ENCODE measurements at places on chromosomes 6 and 20.

DNA sequence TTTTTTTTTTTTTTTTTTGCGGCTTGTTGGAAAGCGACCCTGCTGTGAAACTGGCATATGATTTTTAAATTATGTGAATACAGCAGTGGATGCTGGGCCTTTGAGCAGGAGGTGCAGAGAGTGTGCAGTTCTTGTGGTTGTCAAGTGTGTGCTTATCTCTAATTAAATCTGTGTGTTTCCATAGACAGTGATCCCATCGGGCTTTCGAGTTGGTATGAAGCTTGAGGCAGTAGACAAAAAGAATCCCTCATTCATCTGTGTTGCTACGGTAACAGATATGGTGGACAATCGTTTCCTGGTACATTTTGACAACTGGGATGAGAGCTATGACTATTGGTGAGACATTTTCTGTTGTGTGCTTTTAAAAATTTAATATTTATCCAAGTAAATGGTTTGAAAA is 52.4 kb downstream of the L3MBTL3 start:
- no peak for DNase-seq

DNA sequence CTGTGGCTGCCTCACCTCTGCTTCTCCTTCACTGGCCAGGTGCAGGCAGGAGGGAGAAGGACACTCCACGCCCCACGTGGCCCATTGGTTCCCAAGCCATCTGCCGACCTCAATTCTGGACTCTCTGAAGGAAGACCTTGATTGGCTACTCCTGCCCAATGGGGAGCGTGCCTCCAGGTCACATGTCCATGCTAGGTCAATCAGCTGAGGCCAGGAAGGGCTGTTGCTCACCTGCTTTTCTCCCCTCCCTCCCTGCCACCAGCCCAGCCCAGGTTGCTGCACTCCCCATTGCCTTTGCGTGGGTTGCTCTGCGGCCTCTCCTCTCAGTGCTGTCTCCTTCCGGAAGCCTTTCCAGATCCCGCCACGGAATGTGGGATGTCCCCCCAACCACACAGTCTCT is 21.9 kb upstream of the CDH4 start:
- no peak for DNase-seq

DNA sequence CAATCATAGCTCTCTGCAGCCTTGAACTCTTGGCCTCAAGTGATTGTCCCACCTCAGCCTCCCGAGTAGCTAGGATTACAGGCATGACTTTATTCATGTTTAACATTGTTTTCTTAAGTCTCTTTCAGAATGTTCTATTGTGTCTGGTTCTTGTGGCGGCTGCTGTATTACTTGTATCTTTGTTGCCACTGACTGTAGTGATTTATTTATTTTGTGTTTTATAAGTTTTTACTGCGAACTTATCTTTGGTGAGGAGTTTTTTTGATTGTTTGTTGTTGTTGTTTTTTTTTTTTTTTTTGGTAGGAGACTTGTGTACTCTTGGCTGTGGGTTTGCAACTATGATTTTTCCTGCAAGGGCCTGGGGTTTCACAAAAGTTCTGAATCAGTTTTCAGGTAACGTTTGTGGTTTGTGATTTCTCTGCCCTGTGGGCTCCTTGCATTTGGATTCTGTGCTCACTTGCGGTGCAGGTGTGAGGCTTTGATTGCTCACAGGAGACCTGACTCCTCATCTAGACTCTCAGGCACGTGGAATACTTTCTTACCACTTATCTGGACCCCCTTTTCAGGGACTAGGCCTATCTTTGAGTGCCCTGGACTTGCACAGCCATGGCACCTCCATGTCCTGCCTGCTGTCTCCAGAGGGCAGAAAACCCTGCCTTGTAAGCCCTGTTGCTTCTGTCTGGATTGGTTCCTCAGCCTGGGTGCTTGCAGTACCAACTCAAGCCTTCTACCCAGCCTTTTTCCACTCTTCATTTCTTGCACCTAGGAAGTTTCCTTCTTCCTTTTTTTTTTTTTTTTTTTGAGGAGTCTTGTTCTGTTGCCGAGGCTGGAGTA is 25.2 kb downstream of the KIF25 start:
- DNase-seq, result no peak

- DNase-seq, result no peak
Measured at GRCh38 chr6:41252401-41253169, 24.4 kb downstream of the TREML4 start.

GRCh38 chr20:17810062-17810631 is 110.4 kb downstream of the BANF2 start:
- no peak for DNase-seq

DNA sequence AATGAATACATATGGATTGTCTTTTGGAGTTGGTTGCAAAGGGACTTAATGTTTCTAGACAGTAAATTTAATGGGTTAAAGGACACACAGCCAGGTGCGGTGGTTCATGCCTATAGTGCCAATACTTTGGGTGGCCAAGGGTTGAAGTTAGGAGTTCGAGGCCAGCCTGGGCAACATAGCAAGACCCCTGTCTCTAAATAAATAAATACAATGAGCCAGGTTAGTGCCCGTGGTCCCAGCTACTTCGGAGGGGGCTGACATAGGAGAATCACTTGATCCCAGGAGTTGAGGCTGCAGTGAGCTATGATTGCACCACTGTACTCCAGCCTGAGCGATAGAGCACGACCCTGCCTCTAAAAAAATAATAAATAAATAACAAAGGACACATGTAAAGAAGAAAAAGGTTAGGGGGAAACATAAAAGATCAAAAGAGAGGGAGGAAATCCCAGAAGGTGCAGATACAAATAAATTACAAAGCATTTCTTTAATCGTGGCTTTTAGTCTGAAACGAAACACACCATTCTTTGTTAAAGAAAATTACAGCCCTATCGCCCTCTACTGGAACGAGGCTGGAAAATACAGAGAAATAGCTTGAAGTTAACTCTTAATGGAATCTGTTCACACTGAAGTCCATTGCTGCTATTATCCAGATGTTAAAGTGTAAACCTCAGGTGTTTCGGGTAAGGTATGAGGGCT is 42.6 kb upstream of the SCML4 start:
- no peak for DNase-seq

- no peak for DNase-seq
Measured at GRCh38 chr6:67393356-67393755, 1241.7 kb upstream of the ADGRB3 start.

GRCh38 chr6:147255948-147256674 is 51.9 kb downstream of the STXBP5 start:
- no peak for DNase-seq

GRCh38 chr6:28809947-28810658 is 113.7 kb downstream of the TRIM27 start:
- DNase-seq, result no peak

- DNase-seq, result no peak
Measured at GRCh38 chr6:20186981-20187380, 25.3 kb downstream of the MBOAT1 start.

DNA sequence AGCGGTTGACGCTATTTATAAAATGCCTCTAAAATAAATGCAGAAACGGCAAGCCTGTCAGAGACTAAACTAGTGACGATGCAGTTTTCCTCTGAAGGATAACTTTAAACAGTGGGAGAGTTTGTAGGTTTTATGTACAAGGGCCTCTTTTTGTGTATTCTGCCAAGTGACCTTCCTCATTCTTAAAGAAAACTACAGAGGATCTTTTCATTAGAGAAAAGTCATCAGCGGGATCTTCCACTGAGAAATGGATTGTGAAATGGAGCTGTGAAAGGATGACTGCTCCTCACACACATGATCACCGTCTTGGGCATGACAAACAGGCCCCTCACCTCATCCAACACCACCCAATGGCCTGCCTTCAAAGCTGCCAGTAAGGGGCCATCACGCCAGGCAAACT is 89.0 kb upstream of the LYRM2 start:
- no peak for DNase-seq

DNA sequence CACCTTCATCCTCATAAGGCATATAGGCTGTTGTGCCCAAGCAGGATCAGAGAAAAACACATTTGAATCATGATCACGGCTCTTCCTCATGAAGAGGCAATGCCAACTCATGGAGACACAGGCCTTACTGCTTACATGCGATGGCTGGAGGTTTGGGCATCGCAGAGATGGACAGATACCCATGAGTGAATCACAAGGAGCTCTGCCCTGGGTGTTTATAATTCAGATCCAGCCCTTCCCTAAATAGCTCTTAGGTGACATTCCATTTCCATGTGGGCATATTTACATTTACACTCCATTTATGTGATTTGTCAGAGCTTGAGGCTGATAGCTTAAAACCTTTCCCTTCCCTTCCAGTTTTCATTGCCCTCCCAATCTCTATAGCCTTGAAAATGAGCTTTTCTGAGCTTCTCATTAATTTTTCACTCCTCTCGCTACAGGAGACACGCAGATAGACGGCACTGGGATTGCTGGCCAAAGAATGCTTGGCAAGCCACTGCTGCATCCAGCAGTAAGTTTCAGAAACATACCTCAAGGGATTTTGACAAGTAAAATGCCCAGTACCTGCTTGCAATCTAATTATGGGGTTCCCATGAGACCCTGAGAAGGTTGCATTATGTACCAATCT is 249.1 kb downstream of the TBC1D7 start:
- DNase-seq, result no peak

DNA sequence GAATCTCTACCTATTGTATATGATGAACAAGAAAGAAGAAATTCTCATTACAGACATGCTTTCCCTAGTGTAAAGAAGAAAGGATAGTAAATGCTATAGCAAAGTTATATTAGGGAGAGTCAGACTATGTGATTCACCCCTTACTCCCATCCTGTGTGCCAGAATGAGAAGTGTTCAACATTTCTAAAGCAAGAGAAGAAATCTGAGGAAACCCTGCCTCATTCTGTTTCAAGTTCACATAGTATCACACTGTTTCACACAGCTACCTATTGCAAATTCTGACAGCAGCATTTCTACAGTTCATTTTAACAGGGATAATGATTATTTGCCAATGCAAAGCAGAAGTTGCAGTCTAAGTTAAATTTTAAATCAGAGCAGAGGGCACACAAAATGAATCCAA is 267.2 kb upstream of the TCF21 start:
- no peak for DNase-seq

DNA sequence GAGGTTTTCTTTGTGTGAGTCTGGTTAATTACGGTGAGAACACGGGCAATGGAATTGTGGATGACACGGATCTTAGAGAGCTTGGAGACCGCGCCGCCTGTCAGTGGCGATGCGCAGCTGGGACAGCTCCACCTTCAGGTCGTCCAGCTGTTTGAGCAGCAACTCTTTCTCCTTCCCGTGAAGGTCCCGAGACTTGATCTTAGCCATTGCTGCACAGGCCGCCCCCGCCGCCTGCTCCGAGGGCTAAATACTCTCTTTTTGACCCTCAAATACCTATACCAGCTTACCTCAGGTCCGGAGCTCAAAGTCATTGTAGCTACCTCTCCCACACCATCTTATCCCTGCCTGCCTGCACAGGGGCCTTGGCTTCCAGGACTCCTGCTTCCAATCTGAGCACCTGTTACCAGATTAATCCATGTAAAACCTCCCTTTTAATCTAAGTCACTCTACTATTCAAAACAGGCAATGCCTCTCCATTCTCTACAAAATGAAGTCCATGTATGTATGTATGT is 100.2 kb downstream of the PREP start:
- DNase-seq, result no peak

DNA sequence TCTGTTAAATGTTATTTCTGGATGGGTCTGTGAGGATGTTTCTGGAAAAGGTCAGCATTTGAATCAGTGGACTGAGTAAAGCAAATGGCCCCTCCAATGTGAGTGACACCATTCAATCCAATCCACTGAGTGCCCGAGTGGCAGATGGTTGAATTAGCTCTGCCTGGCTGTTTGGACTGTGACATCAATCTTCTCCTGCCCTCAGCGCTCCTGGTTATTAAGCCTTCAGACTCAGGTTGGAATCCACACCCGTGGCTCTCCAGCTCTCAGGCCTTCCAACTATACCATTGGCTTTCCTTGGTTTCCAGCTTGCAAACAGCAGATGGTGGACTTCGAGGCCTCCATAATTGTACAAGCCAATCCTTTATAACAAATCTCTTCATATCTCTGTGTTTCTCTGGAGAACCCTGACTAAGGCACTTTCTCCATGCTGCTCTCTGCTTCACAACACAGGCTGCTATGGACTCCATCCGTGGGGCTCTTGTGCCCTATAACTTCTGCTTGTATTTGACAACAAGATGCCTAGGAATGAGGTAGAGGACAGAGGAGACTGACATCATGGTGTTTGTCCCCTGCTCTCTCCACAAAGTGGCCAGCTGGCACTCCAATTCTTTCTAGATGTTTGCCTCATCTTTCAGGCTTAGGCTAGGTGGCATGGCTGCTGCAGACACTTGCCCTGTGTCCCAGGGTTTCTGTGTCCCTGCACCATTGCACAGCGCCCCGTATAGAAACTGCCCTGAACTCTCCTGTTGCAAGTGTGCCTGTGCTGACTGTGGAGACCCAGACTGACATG is 4.8 kb upstream of the CSTL1 start:
- DNase-seq, result no peak

DNA sequence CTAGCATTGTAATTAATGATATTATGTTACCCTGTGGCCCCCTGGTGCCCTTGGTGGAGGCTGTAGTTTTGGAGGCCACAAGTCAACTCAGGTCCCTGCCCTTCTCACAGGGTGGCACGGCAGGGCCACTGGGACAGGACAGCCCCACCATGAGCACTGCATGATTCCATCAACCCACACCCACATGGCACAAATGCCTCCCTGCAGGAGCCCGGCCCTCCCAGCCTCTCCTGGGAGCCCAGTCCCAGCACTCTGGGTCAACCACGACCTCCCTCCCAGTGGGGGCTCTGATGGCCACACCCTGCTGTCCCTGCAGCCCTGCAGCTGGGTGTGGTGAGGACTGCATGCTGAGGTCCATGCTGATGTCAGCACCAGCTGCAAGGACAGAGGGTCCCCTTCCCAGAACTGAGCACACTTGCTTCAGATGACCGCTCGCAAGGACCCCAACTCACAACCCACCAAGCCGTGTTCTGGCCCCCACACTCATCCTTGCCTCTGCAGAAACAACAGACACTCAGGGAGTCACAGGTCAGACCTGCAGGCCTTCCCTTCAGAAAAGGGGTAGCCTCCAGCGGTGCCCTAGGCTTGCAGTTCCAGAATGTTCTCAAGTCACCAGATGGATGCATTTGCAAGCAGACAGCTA is 15.7 kb upstream of the CST7 start:
- no peak for DNase-seq

DNA sequence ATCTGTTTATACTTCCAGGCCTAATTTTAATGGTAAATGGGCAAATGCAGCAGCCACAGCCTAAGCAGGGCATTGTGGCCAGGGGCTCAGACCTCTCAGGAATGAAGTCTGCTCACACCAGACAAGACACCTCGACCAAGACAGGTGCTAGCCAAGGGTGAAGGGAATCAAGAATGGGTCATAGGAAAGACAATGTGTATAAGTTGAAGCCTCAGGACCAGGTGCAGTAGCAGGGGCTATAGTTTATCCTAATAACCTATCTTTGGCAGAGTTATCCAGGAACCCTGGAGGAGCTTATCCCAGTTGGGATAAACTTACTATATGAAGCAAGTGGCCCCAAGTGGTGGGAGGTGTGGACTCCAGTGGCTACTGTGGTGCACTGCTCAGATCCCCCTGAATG is 165.0 kb upstream of the TAB2 start:
- no peak for DNase-seq

Measured in stimulated activated CD8-positive, alpha-beta memory T cell treated with anti-CD3 and anti-CD28 coated beads, Interleukin-2, amount 100 ng/mL, for 1 hour (primary cell).